ENCODE measurements at places on chromosomes 7 and 10. TPM values are rescaled to one million over a fixed set of nuclear protein-coding genes. Genes with fewer than 3 reads are reported as not detected.

DNA sequence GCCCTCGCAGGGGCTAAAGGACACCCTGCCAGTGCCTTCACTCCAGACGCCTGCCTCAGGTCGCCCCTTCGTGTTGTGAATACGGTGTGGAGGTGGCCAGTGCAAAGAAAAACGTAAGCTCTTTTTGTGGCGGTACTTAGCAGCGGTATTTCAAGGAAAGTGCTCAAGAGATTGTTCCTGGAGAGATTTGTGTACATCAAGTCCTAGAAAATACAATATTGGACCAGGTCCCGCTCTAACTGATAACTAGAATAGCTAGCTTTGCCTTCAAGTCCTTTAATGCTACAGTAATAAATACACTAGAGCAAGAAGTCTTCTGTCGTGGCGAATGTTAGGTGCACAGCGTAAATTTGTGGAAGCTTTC is 689 bp downstream of the PLCE1 start:
- no peak for DNase-seq

The RPEL1 gene
- not detected for total RNA-seq

The NOM1 gene
- 7.8 TPM for total RNA-seq

The KNDC1 gene
- 0.20 TPM for total RNA-seq

GRCh38 chr10:110868981-110869380 is 2.7 kb upstream of the PDCD4 start:
- no peak for DNase-seq

The TAS2R4 gene
- total RNA-seq: 0.20 TPM

- no peak for DNase-seq
Measured at GRCh38 chr7:30331338-30331737, 46.9 kb downstream of the ZNRF2 start.

- DNase-seq: no peak
Measured at GRCh38 chr10:62734781-62735463, 69.6 kb upstream of the ADO start.

- no peak for DNase-seq
Measured at GRCh38 chr10:86200269-86200668, 166.3 kb downstream of the GRID1 start.

DNA sequence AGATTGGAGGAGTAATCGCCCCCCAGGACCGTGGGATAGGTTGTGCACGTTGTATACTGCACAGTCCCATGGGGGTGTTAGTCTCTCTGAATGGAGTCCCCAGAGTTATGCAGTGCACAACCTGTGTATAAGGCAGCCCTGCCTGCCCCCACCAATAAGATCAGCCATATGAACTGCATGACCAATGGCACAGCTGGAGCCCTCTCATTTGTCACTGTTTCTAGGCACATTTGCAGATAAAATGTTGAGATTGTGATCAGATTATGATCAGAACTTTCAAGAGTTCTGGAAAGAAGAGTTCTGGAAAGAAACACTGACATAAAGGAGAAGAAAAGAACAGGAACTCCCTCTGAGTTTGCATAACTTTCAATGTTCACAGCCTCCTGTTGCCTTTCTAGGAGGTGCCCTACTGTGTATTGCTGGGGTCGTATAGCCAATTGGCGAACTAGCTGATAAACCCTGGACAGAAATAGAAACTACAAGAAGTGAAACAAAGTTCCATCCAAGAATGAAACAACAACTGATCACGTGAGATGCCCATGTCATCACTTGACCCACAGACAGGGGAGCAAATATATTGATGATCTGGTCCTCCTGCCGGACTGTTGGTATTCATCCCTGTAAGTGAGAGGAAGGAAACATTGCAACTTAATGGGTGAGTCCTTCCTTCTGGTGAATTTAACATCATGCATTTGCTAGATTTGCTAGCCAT is 49.6 kb upstream of the TOMM7 start:
- DNase-seq: no peak

DNA sequence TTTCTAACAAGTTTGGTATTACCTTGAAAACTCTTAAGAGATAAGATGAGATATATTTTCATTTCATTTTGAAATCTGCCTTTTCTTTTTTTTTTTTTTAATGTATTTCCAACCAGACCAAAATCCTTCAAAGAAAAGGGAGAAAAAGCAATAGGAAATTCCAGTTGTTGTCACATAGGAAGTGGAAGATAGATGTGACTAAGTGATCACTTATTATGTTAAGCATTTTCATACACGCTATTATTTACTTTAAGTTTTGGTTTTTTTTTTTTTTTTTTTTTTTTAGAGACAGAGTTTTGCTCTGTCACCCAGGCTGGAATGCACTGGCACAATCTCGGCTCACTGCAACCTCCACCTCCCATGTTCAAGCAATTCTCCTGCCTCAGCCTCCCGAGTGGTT is 197.2 kb upstream of the FRMD4A start:
- no peak for DNase-seq

DNA sequence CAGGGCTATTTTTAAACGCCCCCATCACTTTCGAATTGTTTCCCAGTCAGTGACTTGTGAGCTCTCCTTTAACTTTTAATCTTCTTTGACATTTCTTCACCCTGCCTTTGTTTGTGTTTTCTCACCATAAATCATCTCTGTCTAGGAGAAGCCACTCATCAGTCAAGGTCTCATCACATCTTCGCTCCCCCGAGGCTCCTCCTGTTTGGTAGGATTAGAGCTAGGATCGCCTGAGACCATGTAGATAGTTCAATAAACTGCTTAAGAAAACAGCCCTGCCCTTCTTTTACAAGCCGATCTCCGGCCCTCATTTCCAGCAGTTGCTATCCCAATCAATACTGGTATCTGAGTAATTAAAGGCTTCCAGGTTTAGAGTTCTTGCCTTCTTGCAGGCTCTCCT is 472.8 kb upstream of the ADARB2 start:
- DNase-seq: no peak

The ACADSB gene
- total RNA-seq: 99.5 TPM

The CHRM2 gene
- 89.0 TPM for total RNA-seq

GRCh38 chr10:29295813-29296212 is 6.9 kb downstream of the LYZL1 start:
- no peak for DNase-seq

GRCh38 chr7:142771353-142771723 is 568 bp downstream of the PRSS2 start:
- DNase-seq: no peak

DNA sequence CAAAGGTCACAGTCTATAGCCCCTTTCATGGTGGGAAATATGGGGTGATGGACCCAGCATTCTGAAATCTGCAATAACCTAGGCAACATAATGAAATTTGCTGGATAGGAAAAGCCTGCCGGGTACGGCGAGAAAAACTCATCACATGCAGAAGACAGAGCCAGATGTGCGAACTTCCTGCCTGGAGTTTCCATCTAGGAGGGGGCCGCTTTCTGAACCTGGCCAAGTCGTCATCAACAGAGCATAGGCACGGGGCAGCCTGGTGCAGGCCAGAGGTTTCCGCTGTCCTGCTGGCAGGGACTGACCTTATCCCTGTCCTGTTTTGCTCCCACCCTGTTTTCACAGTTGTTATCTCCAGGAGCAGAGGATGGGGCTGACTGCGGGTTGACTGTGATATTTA is 27.4 kb downstream of the CCDC3 start:
- no peak for DNase-seq

The AFAP1L2 gene
- total RNA-seq: 4.5 TPM

The DENND11 gene
- 10.8 TPM for total RNA-seq

GRCh38 chr10:1123198-1123597 is 67.0 kb downstream of the WDR37 start:
- no peak for DNase-seq

The MYL10 gene
- total RNA-seq: not detected

The UNC5B gene
- total RNA-seq: 12.8 TPM

The FLNC gene
- 591 TPM for total RNA-seq

The NME8 gene
- not detected for total RNA-seq

DNA sequence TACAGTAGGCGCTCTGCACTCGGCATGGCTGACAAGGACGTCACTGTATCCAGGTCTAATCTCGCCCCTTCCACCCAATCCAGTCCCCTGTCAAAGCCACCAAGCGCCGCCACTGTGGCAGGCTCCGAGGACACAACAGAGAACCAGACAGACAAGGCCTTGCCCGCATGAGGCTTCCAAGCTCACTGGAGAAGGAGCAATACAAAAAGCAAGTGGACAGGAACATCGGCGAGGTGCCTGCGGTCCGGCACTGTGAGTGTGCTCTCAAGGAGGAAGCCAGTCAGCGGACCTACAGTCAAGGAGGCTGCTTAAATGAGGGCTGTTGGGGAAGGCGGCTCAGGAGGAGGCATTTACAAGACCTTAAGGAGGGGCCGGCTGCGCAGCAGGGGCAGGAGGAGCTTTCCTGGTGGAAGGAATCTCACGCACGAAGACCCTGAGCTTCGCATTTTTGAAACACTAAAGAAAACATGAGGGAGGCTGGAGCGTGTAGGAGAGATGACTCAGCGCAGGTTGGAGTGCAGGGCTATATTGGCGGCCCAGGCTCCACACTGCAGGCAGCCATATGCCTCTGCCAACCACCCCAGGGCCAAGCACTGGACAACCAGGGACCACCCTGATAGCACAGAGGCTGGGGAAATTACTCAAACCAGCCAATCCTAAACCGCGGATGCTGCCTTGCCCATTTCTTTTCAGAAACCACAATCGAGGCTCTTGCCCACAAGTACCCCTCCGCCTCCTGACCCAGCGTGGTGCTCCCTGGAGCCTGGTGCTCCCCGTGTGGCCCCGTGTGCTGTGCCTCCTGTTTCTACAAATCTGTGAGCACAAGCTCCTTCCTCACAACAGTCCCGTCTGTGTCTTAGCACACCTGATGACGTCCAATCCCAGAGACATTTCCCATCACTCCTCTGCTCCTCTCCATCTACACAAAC is 28.9 kb downstream of the GNA12 start:
- DNase-seq: no peak
